Activated T-cell treated with anti-CD3 and anti-CD28 coated beads, Interleukin-2, amount 50 U/mL, for 48 hours (primary cell): ENCODE measurements at places on chromosomes 7 and 10.

DNA sequence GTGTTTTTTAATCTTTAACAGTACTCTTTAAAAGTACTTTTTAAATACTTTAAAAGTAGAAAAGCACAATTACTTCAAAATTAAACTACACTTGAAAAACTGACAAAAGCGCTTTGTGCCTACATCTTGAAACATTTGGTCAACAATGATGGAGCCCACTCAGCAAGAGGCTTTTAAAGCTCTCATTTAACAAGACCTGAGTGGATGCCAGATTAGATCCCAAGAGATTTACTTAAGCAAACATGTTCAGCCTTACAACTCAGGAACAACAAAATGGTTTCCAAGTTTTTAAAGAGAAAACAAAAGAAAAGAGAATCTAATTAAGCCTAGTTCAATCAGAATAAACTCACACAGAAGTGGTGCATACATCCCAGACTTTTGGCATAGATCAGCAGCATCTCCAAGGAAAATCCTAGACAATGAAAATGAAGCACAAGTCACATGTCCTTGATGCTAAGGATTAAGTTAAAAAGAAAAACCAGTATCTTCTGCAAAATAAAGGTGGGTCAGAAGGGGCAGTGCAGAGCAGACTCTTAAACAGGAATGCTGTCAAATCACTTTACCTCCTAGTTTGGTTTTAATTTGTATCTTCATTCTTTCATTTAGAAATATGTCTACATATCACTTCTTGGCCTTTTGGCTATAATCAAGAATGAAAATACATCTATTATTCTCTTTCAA lies 26.2 kb downstream of the HIBADH start:
- DNase-seq, result no peak

DNA sequence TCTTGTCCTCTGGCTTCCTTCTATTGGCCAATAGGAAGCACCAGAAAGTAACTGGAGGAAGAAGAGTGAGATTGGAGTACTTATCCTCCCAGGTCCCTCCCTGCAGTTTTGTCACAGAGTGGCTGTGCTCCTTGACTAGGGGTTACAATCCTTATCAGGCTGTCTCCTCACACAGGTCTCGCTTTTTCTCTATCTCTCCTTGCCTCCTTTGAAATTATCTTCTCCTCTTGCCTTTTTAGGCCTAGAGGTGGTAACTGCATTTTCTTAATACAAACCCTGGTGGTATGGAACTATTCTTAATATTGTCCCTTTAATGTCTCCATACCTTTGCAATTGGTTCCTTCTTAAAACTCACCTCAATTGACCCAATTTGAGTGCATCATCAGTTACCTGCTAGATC lies 2.7 kb downstream of the PRSS37 start:
- no peak for DNase-seq

DNA sequence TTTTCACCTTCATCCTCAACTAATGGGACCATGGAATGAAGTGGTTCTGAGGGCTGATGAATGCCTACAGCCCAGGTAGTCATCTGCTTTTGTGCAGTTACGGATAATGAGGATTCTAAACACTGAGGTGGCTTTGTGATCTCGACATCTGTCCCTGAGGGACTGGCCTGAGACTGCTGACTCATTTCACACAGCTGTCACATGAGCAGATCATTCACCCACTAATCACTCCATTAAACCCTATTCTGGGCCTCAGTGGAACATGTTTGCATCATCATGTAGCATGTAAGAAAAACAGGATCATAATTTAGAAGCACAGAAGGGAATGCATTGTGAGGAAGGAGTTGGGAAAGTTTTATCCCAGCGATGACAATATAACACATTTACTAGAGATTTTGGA lies 79.4 kb upstream of the FEZF1 start:
- DNase-seq, result no peak

DNA sequence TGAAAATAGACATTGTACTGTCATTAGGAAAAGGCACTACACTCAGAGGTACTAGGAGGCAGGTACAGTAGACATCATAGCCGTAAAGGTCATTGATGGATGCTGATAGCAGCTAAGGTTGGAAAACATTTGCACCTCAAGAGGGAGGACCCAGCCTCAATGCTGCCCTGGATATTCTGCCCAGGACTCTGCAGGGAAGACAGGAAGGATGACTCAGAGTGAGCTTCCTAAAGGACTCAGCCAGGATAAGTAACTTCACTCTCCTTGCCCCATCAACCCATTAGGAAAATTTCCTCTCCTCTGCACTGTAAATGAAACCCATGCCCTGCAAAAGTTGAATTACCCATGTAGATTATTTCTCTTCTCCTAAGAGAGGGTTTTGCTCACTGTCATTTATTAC lies 617.9 kb upstream of the MKI67 start:
- DNase-seq, result no peak

DNA sequence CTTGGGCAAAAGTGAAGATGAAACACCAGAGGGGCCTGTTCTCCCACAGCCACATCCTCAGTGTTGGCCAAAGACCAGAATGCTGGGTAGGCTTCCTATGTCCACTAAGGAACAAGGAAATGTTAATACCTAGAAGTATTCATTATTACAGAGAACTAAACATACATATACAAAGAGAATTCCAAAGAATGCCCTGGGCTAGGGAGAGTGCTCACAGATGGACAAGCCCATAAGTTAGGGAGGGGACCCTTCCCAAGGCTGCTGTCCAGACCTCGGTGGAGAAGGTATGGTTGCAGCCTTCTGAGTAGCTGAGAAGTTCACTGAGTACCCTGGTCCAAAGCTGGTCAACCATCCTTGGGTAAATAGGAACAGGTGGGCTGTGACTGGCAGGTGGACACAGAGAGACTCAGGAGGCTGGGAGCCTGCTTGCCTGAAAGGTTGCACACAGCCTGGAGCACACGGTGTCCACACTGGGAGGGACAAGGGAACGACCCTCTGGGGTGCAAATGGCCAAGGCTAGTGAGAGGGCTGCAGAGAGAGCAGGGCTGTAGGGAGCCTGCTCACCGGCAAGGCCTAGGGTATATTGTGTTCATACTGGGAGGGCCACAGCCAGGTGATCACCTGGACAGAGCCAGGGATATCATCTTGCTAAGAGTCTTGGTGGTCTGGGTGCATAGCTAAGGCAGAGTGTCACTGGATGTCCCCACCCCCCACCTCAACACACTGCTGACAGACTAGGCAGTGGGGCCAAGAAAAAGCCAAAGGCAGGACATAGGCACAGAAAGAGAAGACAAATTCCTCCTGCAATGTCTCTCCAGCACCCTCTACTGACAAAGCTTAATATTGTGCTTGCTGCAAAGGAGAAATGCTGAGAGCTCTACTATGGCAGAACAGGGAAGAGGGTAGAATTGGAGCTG lies 40.3 kb downstream of the CPVL start:
- no peak for DNase-seq

DNA sequence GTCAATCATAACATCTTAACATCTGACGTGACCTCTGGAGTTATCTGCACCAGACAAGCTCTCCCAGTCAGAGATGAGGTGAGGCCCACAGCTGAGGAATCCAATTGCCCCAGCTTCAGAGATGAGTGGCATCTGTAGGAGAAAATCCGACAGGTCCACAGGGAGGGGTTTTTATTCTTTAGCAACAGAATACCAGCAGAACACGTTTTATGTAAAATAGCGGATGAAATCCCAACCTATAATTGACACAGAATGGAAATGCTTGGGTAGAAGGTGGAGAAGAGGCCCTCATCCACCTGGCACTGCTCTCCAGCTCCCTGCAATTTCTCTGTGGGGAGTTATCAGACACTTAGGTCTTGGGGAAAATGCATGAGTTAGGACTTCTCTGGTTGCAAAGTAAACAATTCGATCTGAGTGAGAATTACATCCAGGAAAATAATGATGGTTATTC lies 144.2 kb upstream of the NRP1 start:
- DNase-seq, result no peak

DNA sequence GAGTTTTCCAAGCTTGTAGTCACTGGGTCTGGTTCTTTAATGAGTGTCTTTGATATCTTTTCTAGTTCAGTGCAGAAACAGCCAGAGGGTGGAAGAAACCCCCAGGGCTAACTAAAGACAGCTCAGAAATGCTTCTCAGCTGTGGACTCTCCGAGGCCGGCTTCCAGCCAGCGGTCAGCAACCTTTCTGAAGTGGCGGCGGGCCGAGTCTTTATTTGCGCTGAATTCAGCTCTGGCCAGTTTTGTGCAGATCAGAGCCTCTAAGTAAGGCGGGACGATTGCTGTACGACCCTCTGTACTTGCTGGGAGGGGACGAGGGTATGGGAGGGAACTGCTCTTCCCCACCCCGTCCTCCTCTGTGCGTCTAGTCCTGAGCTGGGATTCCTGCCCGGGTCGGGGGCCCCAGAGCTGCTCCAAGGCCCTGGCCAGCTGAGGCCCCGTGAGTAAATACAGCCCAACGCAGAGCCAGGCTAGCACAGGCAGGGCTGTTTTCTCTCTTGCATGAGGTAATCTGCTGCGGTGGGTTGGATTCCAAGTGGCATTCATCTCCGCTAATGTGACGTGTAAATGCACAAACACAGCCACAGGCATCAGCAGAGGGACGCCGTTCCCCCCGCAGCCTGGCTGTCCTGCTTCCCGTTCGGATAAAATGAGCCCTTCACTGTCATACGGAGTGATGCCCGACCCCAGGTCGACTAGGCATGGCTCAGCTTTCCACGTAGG lies 159.8 kb downstream of the PIP4K2A start:
- no peak for DNase-seq

DNA sequence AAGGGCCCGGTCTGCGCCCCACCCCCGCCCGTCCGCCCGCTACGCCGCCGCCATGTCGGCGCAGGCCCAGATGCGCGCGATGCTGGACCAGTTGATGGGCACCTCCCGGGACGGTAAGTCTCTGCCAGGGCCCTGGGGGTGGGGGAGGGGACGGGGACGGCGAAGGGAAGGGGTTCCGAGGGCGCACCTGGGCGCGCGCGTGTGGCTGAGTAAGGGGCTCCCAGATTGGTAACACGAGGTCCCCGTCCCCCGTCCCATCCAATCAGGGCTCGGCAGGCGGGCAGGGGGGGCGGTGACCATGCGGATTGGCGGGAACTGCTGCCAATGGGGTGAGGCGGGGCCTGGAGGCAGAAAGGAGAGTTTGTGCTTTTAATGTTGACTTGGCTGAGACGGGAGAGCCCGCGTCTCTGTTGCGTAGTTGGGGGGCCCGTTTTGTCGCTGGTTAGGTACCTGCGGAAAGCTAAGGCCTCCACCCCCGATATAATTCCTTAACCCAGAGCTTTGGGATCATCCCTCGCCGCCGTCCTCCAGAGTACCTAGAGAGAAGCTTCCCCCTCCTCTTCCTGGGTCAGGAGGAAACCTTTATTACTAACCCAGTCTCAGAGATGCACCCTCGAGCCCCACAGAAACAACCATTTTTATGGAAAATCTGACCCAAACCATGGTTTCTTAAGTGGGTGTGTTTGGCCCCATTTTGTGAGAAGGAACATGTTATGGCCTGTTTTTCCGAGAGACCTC lies 685 bp downstream of the LUC7L2 start:
- peak; percentile 99 for DNase-seq
